ENCODE measurements at places on chromosomes 13 and 19. TPM values are rescaled to one million over a fixed set of nuclear protein-coding genes. Genes with fewer than 3 reads are reported as not detected.

GRCh38 chr13:27139565-27139964 is 32.0 kb downstream of the USP12 start:
- no peak for DNase-seq

- no peak for DNase-seq
These were observed 553.5 kb downstream of the MYO16 start for GRCh38 chr13:109182777-109183465.

- no peak for DNase-seq
These were observed 130.0 kb downstream of the SIPA1L3 start for GRCh38 chr19:38036707-38037611.

The CYP2A6 gene
- not detected for total RNA-seq

The FFAR2 gene
- not detected for total RNA-seq

Measured in fibroblast of the aortic adventitia (primary cell).